ENCODE measurements at places on chromosomes 2 and 18.

DNA sequence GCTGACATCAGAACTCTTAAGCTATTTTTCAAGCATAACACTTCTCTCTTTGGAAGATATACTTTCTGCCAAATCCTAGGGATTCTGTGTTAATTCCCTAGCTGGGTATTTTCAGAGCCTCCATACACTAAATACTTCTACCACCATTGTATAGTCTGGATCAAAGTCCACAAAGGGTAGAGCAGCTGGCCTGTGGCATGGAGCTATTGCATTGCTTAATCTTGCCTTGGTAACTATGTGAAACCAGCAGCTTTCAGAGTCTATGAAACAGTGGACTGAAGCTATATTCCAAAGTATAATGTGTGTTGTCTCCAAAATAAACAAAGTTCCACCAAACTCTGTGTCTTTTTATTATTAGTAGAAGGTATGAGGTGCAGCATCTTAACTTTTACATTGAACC lies 296.9 kb upstream of the CDH19 start:
- DNase-seq, result no peak

- DNase-seq, result no peak
These were observed 1.3 kb downstream of the HSPD1 start for GRCh38 chr2:197498235-197498936.

DNA sequence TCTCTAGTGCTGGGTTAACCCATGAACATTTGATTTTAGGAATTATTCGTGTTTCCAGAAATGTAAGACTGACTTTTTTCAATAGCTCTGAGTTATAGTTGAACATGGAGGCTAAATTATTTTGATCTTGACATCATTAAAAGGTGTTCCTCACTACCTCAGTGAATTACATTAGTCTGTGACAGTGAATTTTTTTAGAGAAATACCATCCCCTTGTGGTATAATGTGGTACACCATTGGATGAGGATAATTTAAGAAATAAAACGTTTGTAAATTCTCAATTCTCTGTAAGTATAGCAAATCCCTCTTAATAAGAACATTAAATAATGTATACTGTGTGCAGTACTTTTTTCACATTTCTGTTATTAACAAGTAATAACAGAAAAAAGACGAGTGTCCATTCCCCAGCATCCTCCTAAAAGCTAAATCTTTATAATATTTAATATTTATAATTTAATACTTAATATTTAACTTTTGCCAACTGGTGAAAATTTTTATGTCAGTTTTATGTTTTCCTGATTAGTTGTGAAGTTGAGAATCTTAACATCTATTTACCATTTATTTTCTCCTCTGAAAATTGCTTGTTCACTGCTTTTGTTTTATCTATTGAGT lies 70.3 kb upstream of the CWC22 start:
- peak; percentile 14 for DNase-seq

GRCh38 chr2:23685181-23685580 lies 241.7 kb downstream of the ATAD2B start:
- DNase-seq, result no peak

- no peak for DNase-seq
These were observed 814 bp downstream of the FKBP7 start for GRCh38 chr2:178477443-178478129.

GRCh38 chr2:64359892-64360657 lies 93.9 kb upstream of the LGALSL start:
- peak; percentile 93 for DNase-seq

GRCh38 chr2:233803292-233803911 lies 25.3 kb downstream of the MROH2A start:
- DNase-seq, result no peak
